Right renal pelvis (tissue), 4 donors: ENCODE measurements at places on chromosomes 1 and 21. TPM values are rescaled to one million over a fixed set of nuclear protein-coding genes. Genes with fewer than 3 reads are reported as not detected.

The LRRC38 gene
- polyA plus RNA-seq, result not detected

The TNFRSF1B gene
- 6.5 TPM for polyA plus RNA-seq

The PDC gene
- 0.16 TPM for polyA plus RNA-seq

The RHD gene
- 0.60 TPM for polyA plus RNA-seq

The FABP3 gene
- polyA plus RNA-seq, result 79.5 TPM

The MASP2 gene
- polyA plus RNA-seq, result 6.0 TPM

The HUNK gene
- 18.7 TPM for polyA plus RNA-seq

The PTPRC gene
- 5.3 TPM for polyA plus RNA-seq

The CLCA1 gene
- not detected for polyA plus RNA-seq

The UROD gene
- 112 TPM for polyA plus RNA-seq

The DMBX1 gene
- 0.01 TPM for polyA plus RNA-seq

The UBL4B gene
- not detected for polyA plus RNA-seq

The ADAM30 gene
- not detected for polyA plus RNA-seq

The FAM151A gene
- 31.2 TPM for polyA plus RNA-seq

The CNR2 gene
- 0.06 TPM for polyA plus RNA-seq

DNA sequence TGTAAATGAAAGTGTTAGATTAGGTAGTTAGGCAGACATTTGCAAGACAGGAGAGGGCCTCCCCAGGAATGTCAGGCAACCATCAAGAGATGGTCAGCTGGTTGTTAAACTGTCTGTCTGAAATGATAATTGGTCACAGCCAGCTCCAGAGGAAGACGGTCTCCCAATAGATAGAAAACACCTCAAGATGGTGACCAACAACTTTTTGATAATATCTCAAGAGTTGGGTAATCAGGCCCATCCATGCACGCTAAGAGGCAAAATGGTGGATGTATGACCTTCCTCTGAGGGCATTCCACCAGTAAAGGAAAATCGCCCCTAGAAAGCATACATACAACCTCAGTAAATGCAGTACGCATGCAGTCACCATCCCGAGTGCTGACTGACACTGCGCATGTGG is 118.2 kb downstream of the MAP3K21 start:
- DNase-seq, result no peak

GRCh38 chr1:60185684-60186083 is 112.1 kb upstream of the C1orf87 start:
- no peak for DNase-seq

GRCh38 chr1:178019208-178019607 is 49.4 kb upstream of the SEC16B start:
- no peak for DNase-seq

DNA sequence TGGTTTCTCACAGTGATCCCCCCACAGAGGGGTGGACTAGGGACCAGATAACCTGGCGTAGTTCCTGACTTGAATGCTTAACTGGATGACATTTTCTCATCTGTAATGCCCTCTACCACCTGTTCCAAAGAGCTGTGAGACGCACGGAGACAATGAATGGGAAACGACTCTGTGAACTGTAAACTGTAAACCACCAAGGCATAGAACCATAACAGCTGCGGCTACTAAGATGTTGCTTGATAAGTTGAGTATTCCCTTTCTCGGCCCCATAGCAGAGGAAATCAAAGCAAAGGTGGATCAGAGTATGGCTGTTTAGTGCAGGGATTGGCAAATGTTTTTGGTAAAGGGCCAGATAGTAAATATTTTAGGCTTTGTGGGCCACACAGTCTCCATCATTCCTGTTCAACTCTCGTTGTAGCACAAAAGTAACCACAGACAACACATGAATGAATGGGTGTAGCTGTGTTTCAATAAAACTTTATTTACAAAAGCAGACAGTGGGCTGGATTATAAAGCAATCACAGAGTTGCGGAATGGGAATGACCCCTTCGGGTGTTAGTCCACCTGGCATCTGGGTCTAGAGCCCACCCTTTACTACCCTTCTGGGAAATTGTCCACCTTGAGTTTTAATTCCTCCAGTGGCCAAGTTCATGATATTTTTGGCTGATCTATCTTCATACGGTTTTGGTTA is 315.2 kb downstream of the RPS6KC1 start:
- no peak for DNase-seq

DNA sequence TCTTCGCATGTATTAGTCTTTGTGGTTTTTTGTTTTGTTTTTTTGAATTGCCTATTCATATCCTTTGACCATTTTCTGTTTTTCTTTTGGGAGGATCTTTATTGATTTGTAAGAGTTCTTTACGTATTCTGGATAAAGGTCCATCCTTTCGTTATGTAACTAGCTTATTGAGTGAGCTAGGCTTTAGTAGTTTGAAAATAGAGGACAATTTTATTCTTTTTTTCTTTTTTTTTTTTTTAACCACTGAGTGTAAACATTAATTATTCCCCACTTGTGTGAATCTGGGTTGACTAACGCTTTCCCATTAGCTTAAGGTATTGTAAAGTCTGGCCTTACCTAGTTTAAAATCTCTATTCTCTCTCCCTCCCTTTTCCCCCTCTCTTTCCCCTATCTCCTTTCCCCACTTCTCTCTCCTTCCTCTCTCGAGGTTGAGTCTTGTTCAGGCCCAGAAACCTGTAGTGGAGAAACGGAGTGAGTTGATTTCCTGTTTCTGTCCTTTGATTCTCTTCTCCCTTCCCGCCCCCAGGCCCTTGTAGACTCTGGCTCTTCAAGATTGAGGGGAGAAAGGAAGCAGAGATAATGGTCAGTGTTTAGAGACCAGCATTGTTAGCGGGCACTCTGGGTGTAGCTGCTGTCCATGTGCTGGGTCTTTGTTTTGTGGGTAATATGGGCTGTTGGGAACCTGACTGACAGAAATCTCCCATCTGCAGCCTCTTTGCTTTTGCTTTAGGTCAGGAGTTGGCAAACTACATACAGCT is 1.5 kb downstream of the MORC3 start:
- DNase-seq, result peak; percentile 9

DNA sequence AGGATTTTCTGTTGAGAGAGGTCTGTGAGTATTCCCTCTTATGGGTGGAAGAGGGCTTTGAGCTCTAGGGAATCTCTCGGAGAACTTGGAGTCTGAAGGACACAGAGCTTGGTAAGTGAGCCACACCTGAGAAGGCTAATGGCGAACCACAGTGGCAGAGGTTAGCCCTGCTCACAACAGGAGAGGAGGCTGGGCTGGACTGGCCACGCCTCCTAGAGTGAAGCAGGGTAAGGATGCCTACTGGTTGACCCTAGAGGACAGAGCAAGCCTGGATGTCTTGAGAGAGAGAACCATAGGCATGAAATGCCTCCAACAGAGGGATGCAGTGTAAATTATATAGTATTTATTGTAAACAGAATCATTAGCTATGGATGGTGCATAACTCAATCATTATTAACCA is 232.6 kb downstream of the PCP4 start:
- no peak for DNase-seq

GRCh38 chr1:192739476-192740184 is 69.2 kb upstream of the RGS2 start:
- DNase-seq, result no peak

DNA sequence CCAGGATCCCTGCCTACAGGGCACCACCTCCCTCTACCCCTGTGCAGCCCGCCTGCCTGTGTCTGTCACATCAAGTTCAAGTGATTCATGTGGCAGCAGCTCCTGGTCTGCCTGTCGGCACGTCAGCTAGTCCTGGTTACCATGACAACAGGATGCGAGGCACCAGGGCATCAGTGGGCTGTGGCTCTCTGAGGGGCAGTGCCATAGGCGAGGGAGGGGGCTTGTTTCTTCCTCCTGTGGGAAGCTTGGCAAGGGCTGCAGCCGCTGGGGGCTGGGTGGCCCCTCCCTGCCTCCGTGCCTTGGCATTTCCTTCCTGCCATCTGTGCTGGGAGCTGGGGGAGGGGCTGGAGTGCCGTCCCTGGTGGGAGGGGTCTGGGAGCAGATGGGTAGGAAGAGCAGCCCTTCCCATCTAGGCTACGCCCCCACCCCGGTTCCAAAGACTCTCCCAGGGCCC is 43.1 kb downstream of the FOXO6 start:
- no peak for DNase-seq

GRCh38 chr1:214234635-214235025 is 46.3 kb upstream of the SMYD2 start:
- DNase-seq, result no peak

GRCh38 chr1:75396745-75397144 is 214.2 kb downstream of the SLC44A5 start:
- no peak for DNase-seq

DNA sequence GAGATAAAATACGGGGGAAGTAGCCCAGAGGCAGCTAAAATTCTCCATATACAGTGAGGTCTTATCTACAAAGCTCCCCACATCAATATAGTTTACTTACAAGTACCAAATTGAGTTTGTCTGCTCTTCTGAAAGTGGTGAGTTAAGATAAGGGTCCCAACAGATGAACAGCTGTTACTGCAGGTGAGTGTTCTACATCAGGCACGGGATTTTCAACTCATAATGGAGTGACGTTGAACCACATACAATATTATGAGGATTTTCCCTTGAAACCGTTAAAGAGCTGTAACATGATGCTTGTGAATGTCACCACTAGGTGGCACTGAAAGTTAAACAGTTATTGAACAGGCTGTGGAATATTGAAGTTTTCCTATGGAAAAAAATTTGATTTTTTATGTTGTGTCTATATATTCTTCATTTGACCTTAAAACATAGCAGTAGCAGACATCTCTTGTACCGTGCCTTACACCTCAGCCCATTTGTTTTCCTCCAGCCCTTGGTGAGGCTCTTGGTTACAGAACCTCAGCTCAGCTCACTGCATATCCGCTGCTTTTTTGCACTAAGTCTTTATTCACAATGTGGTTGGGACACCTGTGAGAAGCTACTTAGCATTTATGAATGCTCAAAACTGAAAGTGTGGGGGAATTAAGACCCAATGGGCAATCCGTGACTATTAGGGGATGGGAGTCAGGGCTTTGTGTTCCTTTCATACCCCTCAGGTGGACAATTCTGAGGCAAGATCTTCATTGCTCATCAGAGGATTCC is 23.2 kb downstream of the CD1D start:
- DNase-seq, result peak; percentile 38

DNA sequence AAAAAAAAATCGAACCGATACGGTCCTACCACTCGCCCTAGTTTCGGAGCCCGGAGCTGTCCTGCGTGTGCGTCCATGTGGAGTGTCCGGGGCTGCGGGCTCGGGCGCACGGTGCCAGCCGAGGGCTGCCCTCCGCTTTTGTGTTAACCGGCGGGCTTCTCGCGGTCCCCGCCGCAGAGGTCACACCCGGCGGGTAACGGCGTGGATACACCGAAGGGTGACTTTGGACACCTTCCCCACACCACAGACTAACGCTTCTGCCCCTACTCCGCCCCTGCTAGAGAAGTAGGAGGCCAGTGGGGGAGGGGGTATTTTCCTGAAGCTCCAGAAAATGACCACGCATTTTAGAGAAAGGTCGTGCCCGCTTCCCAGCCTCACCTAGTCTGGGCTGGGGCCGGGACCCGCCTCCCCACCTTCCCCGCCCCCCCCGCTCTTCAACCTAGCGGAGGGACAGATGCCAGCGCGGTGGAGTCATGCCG is 609 bp upstream of the ATF3 start:
- no peak for DNase-seq

- DNase-seq, result no peak
Measured at GRCh38 chr1:50424045-50424883, 1.0 kb upstream of the DMRTA2 start.

- no peak for DNase-seq
Measured at GRCh38 chr1:3924825-3925220, 24.8 kb upstream of the C1orf174 start.

DNA sequence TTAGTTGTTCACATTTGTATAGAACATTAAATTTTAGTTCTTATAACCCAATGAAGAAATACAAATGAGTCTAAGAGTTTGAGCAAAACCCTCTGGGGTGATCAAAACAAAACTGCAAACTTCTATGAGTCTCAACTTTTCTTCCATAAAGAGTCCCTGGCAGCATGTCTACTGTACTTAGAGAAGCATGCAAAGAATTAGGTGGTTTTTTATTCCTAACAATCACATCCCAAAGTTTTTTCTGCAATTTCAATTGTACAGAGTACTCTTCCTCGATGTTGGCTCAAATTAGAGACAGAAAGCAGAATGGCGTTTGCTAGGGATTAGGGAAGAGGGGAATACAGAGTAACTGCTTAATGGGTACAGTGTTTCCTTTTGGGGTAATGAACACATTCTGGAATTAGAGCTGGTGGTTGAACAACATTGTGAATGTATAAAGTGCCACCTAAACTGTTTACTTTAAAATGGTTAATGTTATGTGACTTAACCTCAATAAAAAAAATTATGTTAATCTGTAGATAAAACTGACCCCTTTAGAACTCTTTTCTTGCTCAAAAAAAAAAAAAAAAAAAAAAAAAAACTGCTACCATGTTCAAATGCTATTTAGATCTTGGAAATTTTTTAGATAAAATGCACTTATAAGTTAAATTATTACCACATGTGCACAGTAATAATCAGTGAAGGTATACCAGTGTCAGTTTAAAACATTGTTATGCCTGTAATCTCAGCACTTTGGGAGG is 4.8 kb downstream of the RC3H1 start:
- no peak for DNase-seq

DNA sequence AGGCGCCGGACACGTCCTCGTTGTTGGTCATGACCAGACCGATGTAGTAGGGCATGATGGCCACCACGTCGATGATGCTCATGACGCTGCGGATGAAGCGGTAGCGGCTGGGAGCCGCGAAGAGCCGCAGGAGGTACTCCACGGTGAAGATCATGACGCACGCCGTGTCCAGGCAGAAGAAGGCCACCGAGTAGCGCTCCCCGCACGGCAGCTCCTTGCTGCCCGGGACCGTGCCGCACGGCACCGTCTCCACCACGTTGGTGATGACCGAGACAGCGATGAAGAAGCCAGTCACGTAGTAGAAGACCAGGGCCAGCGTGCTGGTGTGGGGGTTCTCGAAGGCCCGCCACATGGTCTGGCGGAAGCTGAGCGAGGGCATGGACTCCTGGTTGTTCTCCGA is 7.6 kb downstream of the KCND3 start:
- no peak for DNase-seq

DNA sequence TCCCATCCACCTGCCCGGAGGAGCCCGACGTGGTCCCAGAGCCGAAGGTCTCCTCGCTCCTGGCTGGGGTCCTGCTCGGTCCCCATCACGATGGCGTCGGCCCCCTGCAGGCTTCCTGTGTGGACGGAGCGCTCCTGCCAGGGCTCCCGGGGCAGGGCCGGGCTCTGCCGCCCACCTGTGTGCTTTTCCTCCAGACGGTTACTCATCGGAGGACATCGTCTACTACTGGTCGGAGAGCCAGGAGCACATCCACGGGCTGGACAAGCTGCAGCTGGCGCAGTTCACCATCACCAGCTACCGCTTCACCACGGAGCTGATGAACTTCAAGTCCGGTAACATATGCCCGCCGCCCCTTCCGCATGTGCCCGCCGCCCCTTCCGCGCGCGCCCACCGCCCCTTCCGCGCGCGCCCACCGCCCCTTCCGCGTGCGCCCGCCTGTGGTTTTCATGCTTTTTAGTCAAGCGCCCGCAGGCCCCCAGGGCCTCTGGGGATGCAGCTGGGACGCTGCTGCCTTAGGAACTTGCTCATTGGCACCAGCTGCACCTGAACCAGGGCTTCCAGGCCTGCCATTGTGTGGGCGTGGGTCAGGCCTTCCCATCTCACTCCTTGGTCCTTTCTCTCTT is 8.9 kb downstream of the GABRD start:
- no peak for DNase-seq

GRCh38 chr1:228176024-228176395 is 10.4 kb downstream of the IBA57 start:
- no peak for DNase-seq
